ENCODE measurements at places on chromosomes 13 and 19.
A peak's percentile ranks its signal among the peaks of the same experiment; 100 is the strongest.

DNA sequence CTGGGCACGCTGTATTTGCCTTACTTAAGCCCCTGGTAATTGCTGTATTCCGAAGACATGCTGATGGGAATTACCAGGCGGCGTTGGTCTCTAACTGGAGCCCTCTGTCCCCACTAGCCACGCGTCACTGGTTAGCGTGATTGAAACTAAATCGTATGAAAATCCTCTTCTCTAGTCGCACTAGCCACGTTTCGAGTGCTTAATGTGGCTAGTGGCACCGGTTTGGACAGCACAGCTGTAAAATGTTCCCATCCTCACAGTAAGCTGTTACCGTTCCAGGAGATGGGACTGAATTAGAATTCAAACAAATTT lies 676 bp downstream of the BRCA2 start:
- peak overlapping the region; percentile 98 for H3K27ac ChIP-seq
- DNase-seq: no peak
- H3K4me3 ChIP-seq: peak overlapping the region; percentile 91
- peaks cover 18% of the 10 kb centered on the region for H3K36me3 ChIP-seq

DNA sequence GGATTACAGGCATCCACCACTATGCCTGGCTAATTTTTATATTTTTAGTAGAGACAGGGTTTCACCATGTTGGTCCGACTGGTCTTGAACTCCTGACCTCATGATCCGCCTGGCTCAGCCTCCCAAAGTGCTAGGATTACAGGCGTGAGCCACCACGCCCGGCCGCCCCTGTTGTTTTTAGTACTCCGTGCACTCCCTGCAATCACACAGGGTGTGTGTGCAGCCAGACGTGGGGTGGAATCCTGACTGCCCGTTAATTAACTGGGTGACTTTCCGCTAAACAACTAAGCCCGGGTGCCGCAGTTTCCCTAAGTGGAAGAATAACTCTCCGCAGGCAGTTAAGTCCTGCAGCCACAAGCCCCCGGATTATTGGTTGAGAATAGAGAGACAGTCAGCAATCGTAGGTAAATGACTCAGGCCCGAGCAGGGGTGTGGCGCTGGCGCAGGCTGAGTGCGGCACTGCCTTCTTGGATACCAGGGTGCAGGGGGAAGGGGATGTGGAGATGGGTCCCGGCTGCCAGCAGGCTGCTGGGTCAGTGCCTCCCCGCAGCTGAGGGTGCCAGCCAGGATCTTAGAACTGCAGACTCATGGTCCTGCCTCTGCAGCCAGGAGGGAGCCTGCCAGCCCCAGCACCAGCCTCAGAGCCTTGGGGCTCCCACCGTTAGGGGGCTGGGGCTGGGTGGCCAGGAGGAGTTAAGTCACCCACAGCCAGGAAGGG lies 6.1 kb upstream of the FXYD3 start:
- no peak overlapping the region for H3K4me3 ChIP-seq
- DNase-seq: no peak
- peaks cover 3% of the 10 kb centered on the region for H3K36me3 ChIP-seq
- peak overlapping the region; percentile 26 for H3K27ac ChIP-seq

- no peaks in the 10 kb centered on the region for H3K27me3 ChIP-seq
- H3K36me3 ChIP-seq: peaks cover 47% of the 10 kb centered on the region
- peaks cover 72% of the 10 kb centered on the region for H3K4me1 ChIP-seq
- DNase-seq: peak; percentile 50
Observed at GRCh38 chr13:99307247-99307646, at the start of gene GPR183. Gene GPR183 (minus strand): TSS chr13:99307399. CDS start chr13:99296145, 11,254 bp downstream.

GRCh38 chr13:75636436-75637180 lies 478 bp downstream of the LMO7 start:
- peak overlapping the region; percentile 73 for H3K4me3 ChIP-seq
- H3K4me1 ChIP-seq: peaks cover 16% of the 10 kb centered on the region
- no peak overlapping the region for H3K27ac ChIP-seq

- no peak overlapping the region for H3K4me3 ChIP-seq
- peaks cover 2% of the 10 kb centered on the region for H3K4me1 ChIP-seq
- H3K27me3 ChIP-seq: no peaks in the 10 kb centered on the region
- DNase-seq: no peak
- peaks cover 18% of the 10 kb centered on the region for H3K36me3 ChIP-seq
- H3K27ac ChIP-seq: no peak overlapping the region
Observed at GRCh38 chr19:19105365-19106055, 32.8 kb downstream of the TMEM161A start.

DNA sequence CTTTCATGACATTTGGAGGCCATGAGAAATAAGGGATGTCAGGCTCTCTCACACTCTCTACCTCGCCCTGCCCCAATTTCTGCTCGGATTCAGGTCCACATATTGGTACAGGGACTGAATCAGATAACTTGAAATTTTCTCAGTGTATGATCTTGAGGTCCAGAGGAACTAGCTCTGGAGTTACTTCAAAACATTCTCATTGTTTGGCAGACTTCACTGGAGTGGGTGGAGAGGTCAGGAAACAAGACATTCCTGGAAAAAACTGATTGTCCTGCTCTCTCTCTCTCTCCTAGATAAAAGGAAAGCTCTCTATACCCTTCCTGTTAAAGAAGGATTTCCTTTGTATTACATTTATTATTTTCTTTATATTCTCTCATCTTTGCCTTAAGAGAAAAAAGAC lies 428.1 kb upstream of the DACH1 start:
- no peaks in the 10 kb centered on the region for H3K4me1 ChIP-seq
- DNase-seq: no peak
- H3K27me3 ChIP-seq: no peaks in the 10 kb centered on the region
- no peak overlapping the region for H3K4me3 ChIP-seq
- H3K27ac ChIP-seq: no peak overlapping the region

- H3K4me1 ChIP-seq: no peaks in the 10 kb centered on the region
- peaks cover 2% of the 10 kb centered on the region for H3K36me3 ChIP-seq
- no peak for DNase-seq
Observed at GRCh38 chr19:42010245-42011126, 16.5 kb upstream of the ATP1A3 start.

GRCh38 chr19:47176627-47177090 lies 46.0 kb downstream of the SAE1 start:
- H3K4me3 ChIP-seq: peak overlapping the region; percentile 64
- H3K27me3 ChIP-seq: no peaks in the 10 kb centered on the region
- DNase-seq: no peak
- peaks cover 27% of the 10 kb centered on the region for H3K36me3 ChIP-seq
- H3K4me1 ChIP-seq: peaks cover 38% of the 10 kb centered on the region

- no peak overlapping the region for H3K27ac ChIP-seq
- H3K36me3 ChIP-seq: no peaks in the 10 kb centered on the region
- no peak overlapping the region for H3K4me3 ChIP-seq
- H3K4me1 ChIP-seq: no peaks in the 10 kb centered on the region
- no peaks in the 10 kb centered on the region for H3K27me3 ChIP-seq
Observed at GRCh38 chr13:69948016-69948415, 159.6 kb upstream of the ATXN8OS start.

DNA sequence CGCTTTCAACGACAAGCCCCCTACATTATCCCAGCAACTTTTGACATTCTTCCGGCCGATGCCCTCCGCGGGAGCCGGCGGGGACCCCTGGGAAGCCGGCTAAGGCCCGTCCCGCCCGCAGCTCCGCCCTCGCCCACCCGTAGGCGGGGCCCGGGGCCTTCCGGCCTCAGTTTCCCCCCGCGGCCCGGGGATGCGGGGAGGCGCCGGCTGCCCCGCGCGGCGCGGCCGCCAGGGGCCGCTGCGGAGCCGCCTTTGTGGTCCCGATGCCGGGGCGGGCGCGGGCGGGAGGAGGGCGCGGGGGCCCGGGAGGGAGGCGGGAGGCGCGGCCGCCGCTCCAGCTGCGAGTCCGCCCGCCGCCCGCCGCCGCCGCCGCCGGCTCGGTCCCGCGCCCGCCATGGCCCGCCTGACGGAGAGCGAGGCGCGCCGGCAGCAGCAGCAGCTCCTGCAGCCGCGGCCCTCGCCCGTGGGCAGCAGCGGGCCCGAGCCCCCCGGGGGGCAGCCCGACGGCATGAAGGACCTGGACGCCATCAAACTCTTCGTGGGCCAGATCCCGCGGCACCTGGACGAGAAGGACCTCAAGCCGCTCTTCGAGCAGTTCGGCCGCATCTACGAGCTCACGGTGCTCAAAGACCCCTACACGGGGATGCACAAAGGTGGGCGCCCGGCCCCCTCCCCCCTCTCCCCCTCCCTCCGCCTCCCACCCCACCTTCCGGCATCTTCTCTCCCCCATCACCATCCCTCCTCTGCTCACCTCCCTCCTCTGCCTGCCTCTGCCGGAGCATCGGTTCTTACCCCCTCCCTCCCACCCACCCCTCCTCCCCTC lies at the start of gene CELF5:
TSS of gene CELF5 (plus strand) at position 316 of the 823 bp plus-strand sequence. CDS start at position 395, 79 bp downstream.
- no peak within 1 kb of the TSS for H3K27ac ChIP-seq
- no peak for DNase-seq
- peaks cover 24% of the 10 kb centered on the region for H3K27me3 ChIP-seq
- no peaks in the 10 kb centered on the region for H3K4me1 ChIP-seq
- peaks cover 7% of the 10 kb centered on the region for H3K36me3 ChIP-seq
- peak within 1 kb of the TSS; percentile 18 for H3K4me3 ChIP-seq

GRCh38 chr19:15672580-15673175 lies at the start of gene CYP4F12:
Gene CYP4F12 (plus strand): TSS chr19:15673087. CDS start chr19:15673530, 443 bp downstream.
- no peaks in the 10 kb centered on the region for H3K27me3 ChIP-seq
- H3K27ac ChIP-seq: peak within 1 kb of the TSS; percentile 26
- H3K36me3 ChIP-seq: peaks cover 2% of the 10 kb centered on the region
- no peak within 1 kb of the TSS for H3K4me3 ChIP-seq
- no peak for DNase-seq
- H3K4me1 ChIP-seq: peaks cover 11% of the 10 kb centered on the region

DNA sequence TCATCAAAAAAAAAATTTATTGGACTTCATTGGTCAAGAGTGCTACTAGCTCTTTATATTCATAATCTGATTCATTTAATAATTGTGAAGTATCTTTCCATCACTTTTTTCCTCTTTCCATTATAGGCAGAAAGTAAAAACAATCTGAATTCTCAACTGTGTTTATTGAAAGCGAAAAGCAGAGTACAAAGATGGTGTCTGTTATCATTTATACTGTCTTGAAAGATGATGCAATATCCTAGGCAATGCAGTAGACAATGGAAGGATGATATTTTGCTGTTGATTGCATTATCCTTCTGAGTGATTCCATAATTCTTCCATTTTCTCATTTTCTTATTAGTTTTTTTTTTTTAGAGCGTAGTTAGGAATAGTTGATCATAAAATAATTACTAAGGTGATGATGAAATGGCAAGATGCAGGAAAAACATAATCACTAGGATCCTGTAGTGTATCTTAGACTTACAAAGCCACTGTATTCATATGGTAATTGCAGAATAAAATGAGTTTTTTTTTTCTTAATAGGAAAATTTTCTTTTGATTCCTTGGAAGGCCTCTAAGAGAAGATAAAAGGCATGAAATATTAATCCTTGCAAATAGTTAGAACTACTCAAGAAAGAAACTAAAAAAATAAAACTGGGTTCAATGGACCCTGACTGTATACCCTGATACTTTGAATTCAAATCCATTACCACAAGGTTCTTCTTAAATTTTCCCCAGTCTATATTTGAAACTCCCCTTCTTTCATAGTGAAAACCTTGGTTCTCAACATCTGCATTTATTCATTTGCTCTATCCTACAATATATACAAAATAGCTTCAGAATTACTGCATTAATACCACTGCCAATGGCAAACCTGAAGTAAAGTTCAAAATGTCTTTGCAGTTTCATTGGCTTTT lies 11.6 kb downstream of the URI1 start:
- H3K27ac ChIP-seq: peak overlapping the region; percentile 20
- no peak for DNase-seq
- H3K4me3 ChIP-seq: no peak overlapping the region
- H3K27me3 ChIP-seq: no peaks in the 10 kb centered on the region

DNA sequence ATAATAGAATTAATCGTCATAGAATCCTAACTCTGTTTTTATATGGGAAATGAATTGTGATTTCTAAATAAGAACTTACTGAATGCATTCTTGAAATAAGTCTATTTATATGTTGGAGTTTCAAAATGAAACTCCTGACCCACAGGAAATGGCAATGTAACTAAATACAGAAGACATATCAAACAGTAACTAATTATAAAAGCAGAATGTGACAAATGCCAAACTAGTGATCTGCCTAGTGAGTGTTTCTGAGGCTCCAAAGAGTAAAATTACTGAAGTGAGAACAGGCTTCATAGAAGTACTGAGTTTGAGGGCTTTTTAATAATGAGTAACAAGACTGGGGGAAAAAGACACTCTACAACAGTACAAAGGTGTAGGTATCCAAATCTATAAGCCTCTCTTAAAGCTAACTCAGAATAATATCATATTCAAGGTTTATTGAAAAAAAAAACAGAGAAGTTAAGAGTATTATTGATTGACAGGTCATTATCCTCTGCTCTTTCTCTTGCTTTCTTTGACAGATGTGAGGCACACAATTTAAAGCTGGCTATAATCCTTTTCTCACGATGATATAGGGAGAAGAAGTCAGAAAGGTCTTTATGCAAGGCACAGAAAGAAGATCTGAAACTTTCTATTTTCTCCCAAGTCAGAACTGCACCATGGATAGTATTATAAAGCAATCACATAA lies 17.4 kb upstream of the ATXN8OS start:
- H3K27me3 ChIP-seq: no peaks in the 10 kb centered on the region
- DNase-seq: no peak
- H3K27ac ChIP-seq: no peak overlapping the region
- H3K4me3 ChIP-seq: no peak overlapping the region
- no peaks in the 10 kb centered on the region for H3K36me3 ChIP-seq

DNA sequence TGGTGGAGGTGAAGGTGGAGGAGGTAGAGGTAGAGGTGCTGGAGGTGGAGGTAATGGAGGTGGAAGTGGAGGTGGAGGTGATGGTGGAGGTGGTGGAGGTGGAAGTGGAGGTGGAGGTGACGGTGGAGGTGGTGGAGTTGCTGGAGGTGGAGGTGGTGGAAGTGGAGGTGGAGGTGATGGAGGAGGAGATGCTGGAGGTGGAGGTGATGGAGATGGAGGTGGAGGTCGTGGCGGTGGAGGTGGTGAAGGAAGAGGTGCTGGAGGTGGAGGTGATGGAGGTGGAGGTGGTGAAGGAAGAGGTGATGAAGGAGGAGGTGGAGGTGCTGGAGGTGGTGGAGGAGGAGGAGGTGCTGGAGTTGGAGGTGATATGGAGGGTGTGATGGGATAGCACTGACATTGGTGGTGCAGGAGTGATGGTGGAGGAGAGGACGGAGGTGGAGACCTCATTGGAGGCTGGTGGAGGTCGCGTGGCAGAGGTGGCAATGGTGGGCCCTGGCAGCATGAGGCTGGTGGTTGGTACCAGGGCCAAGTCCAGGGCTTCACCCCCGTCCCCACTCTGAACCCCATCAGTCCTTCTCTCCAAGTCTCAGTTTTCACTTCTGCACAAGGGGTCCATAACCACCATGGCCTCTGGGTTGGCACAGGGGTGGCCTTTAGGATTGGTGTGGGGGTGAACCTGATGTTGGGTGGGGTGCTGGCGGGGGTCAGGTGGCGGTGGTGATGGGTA lies 15.8 kb downstream of the ONECUT3 start:
- H3K27me3 ChIP-seq: peaks cover 94% of the 10 kb centered on the region
- H3K4me1 ChIP-seq: no peaks in the 10 kb centered on the region
- no peak for DNase-seq
- H3K27ac ChIP-seq: no peak overlapping the region
- no peak overlapping the region for H3K4me3 ChIP-seq

- no peak overlapping the region for H3K4me3 ChIP-seq
- H3K27me3 ChIP-seq: no peaks in the 10 kb centered on the region
- H3K27ac ChIP-seq: peak overlapping the region; percentile 69
Observed at GRCh38 chr13:98975822-98976261, 2.0 kb downstream of the DOCK9 start.
